ENCODE measurements at places on chromosomes 2 and 18.

GRCh38 chr2:42926434-42927333, 134.3 kb upstream of the HAAO start:
- DNase-seq: no peak

DNA sequence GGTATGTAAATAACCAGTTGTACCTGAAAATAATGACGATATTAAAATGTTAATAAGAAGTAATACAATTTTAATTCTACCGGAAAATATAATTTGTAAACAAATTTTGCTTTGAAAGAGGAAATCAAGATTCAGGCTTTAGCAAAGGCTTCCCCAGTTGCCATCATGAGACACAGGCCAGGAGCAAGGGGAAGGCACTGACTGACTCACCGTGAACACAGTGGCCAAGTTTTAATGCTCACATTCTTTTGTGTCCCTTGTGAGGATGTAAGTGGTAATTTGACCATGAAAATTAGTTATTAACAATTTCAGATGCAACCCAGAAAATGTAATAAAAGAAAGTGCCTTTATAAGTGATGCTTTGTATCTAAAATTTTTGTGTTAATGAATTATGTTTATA, 164.1 kb downstream of the GREB1L start:
- DNase-seq: no peak

DNA sequence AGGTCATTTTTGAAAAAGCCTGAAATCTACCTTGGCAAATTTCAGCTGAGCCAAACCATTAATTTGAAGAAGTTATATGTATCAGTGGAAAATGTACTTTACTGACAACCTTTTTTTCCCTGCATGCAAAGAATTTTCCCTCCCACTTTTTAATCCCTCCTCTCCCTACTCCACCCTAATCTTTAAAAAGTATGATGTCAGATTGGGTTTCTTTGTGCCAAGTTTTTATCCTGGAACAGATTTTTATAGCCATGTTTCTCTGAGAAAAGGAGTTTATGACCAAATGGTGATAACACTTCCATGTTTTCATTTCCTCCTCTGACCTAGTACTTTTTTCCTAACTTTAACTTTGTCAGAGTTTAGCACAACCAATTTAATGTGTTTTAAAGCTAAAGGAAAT, 250.3 kb upstream of the FOSL2 start:
- DNase-seq: no peak

GRCh38 chr18:12470382-12471075, 62.8 kb downstream of the PRELID3A start:
- DNase-seq: no peak

- DNase-seq: no peak
Measured at GRCh38 chr2:204074456-204074855, 137.9 kb downstream of the ICOS start.

- no peak for DNase-seq
Measured at GRCh38 chr2:68088940-68089339, 26.1 kb upstream of the C1D start.

DNA sequence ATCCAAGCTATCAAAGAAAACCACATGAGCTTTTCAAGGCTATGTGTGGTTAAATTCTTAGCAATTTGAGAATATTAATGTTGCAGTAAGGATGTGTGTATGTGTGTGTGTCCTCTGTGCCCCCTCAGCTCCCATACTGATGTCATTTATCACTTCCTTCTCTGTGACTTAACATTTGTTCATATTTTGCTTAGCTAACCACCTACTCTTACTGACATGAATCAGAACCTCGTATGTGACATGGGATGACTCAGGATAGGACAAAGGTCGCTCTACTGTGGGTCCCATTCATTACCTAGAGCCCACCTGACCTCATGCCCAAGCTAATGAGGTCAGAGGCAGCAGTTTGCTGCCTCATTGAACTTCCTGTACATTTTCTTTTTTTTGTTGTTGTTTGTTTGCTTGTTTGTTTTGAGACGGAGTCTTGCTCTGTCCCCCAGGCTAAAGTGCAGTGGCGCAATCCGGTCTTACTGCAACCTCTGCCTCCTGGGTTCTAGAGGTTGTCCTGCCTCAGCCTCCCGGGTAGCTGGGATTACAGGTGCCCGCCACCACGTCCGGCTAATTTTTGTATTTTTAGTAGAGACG, 36.3 kb downstream of the MOGAT1 start:
- DNase-seq: no peak

DNA sequence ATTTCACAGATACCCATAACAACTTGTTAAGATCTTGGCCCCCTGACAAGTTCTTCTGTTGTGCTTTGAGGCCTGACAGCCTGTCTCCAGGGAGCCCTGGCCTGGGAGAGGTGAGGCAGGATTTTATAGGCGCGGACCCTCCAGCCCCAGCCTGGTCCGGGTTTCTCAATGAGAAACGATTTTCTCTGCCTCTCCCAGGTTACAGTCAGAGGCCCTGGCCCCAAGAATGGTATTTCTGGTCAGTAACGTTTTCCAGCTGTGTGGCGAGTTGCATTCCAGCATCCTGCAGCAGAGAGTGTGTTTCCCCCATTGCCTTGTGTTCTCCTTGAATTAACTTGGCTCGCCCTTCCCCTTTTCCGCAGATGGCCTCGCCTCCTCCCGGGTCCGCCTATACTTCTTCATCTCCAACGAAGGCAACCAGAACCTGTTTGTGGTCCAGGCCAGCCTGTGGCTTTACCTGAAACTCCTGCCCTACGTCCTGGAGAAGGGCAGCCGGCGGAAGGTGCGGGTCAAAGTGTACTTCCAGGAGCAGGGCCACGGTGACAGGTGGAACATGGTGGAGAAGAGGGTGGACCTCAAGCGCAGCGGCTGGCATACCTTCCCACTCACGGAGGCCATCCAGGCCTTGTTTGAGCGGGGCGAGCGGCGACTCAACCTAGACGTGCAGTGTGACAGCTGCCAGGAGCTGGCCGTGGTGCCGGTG, 3.0 kb downstream of the INHBB start:
- DNase-seq: no peak

- DNase-seq: no peak
Measured at GRCh38 chr18:48680339-48681250, 141.8 kb downstream of the CTIF start.

DNA sequence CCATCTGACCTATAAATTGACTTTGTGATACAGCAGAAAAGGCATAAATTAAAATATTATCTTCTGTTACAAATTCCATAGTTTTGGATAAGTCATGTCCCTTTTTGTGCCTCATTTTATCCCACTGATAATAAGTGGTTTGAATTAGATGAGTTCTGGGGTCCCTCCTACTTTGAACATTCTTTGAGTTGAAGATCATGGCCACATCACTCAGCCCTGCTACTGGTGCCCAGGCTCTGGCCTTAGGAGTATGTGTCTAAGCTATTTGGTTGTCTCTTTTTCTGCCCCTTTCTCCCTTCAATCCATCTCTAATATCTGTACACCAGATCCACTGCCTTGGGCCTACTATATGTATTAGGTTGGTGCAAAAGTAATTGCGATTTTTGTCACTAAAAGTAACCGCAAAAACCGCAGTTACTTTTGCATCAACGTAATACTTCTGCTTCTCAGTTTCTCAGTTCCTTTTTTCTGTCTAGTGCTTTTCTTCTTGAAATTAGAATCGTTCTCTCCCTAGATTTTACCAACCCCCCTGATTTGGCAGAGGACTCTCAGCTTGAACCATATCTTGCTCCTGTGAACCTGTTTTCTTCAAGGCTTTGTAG, 362.5 kb upstream of the TNP1 start:
- DNase-seq: no peak

- DNase-seq: no peak
Measured at GRCh38 chr2:107635883-107636282, 190.8 kb upstream of the RGPD4 start.

DNA sequence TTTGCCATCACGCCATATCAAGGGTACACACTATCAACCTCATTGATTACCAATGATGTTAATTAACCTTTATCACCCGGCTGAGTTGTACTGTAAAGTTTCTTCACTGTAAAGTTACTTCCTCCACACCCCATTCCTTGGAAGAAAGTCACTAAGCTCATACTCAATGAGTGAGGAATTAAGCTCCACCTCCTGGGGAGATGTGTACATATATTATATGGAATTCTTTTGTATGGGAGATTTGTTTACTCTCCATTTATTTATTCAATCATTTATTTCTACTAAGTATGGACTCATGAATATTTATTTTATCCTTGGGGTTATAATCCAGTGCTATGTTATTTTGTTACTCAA, 56.8 kb downstream of the C2orf74 start:
- DNase-seq: no peak

DNA sequence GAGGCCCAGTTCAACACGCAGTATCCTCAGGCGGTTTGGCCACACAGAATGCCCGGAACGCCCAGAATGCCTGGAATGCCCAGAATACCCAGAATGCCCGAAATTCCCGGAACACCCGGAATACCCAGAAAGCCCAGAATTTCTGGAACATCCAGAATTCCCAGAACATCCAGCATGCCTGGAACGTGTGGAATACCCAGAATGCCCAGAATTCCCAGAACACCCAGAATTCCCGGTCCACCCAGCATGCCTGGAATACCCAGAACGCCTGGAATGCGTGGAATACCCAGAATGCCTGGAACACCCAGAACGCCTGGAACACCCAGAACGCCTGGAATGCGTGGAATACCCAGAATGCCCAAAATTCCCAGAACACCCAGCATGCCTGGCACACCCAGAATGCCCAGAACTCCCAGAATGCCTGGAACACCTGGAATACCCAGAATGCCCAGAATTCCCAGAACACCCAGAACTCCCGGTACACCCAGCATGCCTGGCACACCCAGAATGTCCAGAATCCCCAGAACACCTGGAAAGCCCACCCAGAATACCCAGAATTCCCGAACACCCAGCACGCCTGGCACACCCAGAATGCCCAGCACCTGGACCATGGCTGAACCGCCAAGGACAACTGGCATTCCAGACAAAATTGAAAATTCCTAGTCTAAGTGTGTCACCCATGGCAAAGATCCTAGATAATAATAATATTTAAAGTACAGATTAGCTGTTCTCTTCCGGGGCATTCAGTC, 487.4 kb upstream of the SALL3 start:
- no peak for DNase-seq

DNA sequence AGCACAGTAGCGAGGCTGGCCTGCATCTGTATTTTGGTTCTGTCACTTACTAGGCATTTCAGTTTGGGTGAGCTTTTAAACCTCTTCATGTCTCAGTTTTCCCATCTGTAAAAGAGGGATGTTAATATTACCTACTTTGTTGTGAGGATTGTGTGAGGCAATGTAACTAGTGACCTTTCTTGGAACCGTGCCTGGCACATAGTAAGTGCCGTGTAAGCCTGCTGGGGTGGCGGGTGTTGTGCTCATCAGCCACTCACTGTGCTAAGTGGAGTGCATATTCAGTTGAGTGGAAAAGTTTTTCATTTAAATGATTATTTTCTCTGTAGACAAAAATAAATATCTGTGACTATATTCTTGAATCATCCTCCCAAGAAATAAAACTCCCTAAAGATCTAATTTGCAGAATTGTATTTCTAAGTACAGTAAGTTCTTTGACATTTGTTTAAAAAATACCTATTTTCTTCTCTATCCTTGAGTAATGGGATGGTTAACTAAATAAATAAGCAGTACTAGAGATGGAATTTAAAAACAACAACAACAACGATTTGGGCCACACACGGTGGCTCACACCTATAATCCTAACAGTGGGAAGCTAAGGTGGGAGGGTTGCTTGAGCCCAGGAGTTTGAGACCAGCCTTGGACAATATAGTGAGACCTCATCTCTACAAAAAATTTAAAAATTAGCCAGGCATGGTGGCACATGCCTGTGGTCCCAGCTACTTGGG, 56.7 kb downstream of the MALT1 start:
- no peak for DNase-seq

All from stimulated activated CD4-positive, alpha-beta T cell treated with anti-CD3 and anti-CD28 coated beads, TNF-alpha, amount 100 ng/mL, for 48 hours (primary cell).